D341Med (cell line): ENCODE measurements at places on chromosomes 4 and X.

DNA sequence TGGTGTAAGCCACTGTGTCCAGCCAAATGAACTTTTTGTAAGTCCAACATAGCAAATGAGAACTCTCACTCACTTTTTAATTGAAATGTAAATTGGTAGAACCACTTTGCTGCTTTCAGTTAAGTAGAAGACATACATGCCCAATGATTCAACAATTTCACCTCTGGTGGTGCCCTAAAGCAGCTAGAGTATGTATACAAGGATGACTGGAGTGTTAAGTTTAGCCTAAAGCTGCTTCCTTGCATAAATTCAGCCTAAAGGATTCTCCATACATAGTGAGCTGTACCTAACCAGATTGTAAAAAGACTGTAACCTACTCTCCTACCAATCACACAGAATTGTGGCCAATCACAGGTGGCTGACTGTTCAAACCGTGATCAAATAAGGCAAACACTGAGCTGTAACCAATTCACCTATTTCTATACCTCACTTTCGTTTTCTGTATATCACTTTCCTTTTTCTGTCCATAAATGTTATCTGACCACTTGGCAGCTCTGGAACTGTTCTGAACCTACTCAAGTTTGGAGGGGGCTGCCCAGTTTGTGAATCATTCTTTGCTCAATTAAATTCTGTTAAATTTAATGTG lies 39.9 kb downstream of the PDS5A start:
- DNase-seq = no peak

DNA sequence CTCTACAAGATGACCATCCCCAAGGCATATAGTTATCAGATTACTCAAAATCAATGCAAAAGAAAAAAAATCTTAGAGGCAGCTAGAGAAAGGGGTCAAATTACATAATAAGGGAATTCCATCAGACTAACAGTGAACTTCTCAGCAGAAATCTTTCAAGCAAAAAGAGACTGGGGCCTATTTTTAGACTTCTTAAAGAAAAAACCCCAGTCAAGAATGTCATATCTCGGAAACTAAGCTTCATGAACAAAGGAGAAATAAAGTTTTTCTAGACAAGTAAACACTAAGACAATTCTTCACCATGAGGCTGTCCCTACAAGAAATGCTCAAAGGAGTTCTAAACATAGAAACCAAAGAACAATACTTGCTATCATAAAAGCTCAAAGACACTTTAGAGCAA lies 51.7 kb downstream of the RAB28 start:
- DNase-seq = no peak

DNA sequence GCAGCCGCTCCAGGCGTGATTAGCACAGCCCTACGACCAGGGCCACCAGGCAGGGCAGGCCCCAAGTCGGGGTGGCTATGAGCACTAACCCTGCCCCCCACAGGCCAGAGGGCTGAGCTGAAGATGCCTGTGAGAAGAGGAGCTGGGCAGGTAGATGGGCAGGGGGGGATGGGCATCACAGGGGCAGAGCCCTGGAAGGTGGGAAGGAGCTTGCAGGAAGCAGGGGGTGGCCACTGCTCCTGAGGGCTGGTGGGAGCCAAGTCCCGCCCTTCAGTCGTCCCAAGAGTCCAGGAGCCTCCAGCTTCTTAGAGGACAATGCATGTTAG lies 7.3 kb upstream of the MXD4 start:
- DNase-seq = no peak

DNA sequence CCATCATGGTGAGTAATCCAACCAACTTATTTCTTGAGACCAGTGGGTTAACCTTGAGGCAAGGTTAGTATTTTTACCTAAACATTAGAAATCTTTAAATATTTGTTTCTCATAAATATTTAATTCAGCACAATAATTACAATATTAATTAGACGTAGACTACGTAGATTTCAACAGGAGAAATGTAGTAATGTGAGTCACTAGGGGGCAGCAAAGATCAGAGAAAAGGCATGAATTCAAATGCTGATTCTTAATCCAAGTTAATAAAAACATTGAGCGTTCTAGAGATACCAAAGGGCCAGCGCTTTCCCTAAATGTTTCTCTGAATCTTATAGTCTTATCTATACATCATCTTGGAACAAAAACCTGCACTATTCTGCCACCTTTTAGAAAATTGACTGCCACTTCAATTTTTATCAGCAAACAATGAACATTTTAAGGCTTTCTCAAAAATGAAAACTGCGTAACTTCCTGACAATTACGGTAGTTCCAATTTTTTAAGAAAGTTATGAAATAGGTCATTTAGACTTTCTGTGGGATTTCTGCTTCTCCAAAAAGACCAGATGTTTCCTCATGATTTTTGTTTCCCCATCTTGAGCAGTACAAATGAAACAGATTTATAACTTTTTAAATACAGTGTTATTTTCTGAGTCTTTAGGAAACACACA lies 180.7 kb downstream of the GASK1B start:
- peak; percentile 25 for DNase-seq

DNA sequence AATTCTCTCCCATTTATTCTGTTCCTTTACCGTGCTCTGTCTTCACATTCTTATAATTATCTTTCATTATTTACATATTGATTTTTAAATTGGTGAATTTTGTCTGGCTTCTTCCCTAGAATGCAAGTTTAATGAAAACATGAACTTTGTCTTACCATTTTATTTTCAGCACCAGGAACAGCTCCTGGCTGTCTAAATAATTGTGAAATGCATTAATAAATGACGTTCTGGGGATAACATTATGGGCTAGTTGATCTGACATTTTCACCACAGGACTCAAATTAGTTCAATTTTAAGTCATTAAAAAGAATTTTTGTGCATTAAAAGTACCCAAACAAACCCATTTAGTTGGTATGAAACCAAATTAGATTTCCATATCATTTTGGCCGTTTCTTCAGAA lies 97.5 kb downstream of the KCTD8 start:
- no peak for DNase-seq

- DNase-seq = no peak
These were observed 2320.6 kb upstream of the AGA start for GRCh38 chr4:179762840-179763239.

DNA sequence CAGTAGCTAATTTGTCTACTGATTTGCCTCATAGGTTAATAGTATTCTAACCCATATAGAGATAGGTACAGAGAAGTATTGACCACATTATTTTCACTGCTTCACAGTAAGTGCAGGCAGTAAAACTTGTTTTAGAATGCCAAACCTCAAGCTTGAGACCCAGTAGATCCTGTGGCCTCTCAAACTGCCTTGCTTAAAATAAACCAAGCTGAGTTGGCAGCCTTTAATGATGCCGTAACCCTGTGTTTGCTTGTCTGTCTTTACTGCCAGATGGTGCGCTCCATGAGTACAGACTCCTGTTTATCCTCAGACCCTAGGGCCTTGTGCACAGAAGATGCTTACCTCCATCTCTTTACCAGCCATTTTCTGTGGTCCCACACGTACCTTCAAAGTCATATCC lies 50.8 kb downstream of the ANXA3 start:
- DNase-seq = no peak

DNA sequence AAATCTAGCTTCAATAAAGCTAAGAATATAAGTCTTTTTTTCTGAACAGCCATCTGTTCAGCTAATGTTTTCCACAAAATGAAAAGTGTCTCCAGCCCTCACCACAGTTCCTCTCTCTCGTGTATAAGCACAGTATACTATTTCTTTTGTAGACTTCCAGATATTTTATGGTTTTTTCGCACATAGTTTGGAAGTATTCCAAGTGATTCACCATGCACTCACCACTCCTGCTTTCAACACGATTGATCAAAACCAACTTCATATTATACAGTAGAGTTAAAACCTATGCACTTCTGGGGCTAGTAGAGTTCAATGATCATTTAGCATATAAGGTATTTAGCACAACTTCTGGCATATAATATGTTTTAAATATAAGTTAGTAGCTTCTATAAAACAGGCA lies 105.8 kb upstream of the DCAF12L1 start:
- no peak for DNase-seq

- peak; percentile 60 for DNase-seq
These were observed 27.5 kb downstream of the SETD7 start for GRCh38 chr4:139528377-139529005.

DNA sequence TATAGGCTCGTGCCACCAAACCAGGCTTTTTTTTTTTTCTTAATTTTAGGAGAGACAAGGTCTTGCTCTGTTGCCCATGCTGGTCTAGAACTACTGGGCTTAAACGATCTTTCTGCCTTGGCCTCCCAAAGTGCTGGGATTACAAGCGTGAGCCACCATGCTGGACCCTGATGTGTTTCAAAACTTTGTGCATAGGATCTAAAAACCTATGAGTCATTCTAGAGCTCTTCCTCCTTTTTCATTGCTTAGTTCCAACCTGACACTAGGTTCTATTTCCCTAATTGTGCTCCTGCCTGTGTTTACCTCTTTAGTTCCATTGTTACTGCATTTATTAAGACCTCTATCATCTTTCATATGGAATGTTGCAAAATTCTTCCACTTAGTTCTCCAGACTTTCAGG lies 57.3 kb downstream of the HPGD start:
- DNase-seq = no peak

DNA sequence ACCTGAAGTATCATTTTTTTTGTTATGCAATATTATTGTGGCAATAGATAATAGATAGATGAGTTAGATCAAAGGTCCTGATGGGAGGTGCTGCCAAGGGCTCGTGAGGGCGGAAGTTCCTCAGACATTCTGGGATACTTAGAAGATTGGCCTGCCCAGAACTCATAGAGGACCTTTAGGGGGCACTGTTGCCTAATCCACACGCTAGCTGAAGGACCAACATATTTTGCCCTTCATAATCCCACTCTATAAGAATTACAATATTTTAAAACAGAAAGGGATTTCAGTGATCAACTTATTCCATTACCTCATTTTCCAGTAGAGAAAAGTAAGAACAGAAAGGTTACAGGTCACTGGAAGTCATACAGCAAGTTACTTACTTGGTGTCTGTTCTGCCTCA lies 22.9 kb upstream of the COX7B2 start:
- DNase-seq = peak; percentile 55

DNA sequence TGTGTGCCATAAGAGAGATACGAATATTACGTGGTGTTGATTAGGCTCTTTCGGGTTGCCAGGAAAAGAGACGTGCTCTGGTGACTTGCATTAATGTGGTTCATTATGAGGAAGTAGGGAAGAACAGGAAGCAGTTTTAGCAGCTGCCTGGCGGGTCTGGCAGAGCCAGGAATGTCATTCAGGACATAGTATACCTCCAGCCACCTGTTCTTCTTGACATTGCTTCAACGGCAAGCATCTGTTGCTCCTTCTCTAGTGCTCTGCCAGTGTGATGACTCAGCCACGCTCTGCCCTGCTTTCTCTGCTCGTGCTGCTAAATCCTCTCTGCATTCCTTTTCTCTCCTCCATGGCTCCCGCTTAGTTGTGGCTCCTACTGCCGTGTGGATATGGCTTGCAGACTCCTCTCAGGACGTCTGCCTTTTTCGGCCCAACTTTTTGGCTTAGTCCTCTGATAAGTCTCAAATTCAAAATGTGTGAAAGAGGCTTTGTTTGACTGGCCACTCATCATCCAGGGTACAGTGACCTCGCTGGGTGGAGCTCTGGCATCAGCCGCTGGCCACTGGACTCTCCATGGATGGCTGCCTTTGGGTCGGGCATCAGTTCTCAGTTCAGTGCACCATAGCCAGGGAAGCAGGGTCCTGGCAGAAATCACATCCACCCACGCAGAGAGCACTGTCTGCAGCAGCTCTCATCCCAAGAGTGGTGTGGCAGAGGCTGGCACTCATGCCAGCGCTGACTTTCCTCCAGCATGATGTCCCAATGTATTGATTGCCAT lies 89.3 kb upstream of the KLF3 start:
- DNase-seq = no peak

- no peak for DNase-seq
These were observed 161.4 kb upstream of the PACRGL start for GRCh38 chr4:20538905-20539304.

DNA sequence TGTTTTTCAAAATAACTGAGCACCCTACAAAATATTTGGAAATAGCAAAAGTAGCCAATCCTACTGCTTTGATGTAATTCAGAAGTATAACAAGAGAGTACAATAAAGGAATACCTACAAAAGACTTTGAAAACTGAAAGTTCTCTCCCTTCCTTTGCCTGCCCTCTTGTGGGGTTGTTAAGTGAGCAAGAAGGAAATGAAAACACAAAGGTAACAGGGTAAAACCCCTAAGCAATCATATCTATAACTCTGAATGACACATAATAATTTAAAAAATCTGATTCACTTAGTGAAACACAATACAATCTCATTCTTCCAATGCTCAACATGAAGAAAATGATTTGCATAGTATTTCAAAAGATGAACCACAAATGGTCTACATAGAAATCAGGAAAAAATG lies 98.2 kb downstream of the FRYL start:
- no peak for DNase-seq

DNA sequence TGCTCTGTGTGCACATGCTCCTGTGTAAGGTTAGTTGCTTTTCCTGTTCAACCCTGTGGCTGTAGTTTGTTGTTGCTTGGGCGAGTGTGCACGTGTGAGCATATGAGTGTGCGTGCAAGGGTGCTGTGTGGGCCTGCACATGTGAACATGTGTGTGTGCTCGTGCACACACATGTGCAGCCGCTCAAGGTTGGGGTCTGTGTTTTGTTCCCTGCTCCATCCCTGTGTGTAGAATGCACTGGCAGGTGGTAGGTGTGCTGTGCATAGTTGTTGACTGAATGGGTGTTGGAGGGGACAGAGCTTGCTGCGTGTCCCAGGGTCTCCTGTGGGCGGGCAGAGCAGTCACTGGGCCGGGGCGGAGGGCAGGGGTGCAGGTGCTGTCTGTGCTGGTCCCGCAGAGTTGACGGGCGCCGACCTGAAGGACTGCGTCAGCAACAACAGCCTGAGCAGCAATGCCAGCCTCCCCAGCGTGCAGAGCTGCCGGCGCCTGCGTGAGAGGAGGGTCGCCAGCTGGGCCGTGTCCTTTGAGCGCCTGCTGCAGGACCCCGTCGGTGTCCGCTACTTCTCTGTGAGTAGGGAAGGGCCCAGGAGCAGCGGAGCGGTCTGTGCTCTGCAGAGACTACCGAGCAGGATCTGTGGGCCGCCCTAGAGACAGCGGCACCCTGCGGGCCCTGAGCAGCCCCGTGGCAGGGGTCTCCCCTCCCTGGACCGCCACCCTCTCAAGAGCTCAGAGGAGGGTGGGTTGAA lies 27.9 kb upstream of the HGFAC start:
- DNase-seq = no peak

- DNase-seq = no peak
These were observed 62.8 kb downstream of the FAM9B start for GRCh38 chrX:8971116-8971515.
